ENCODE measurements at places on chromosomes 1 and 21.

GRCh38 chr1:63906047-63906704 is 132.4 kb downstream of the ROR1 start:
- no peak for DNase-seq

DNA sequence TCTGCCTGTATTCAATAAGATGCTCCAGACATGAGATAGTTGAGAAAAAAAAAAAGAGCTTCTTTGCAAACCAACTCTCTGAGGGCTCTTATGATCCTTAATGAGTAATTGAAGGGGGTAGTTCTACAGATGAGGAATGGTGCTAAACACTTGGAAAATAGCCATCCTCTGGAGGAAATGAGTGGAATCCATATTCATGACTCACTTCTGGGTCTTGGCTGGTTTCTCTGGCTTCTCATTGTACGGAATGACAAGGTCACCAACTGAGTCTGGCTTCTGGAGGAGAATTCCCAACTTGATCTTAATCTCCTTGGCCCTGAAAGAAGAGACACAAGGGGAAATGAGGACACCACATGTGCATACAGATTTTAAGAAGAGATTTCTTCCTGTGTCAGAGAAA is 34.7 kb downstream of the RGS5 start:
- DNase-seq = no peak

GRCh38 chr1:32612189-32612881 is 38.0 kb downstream of the ZBTB8OS start:
- peak; percentile 53 for DNase-seq

- no peak for DNase-seq
These were observed 45.2 kb downstream of the SDCCAG8 start for GRCh38 chr1:243301059-243301458.

- no peak for DNase-seq
These were observed 47.0 kb upstream of the RAP1GAP start for GRCh38 chr1:21716169-21716568.

DNA sequence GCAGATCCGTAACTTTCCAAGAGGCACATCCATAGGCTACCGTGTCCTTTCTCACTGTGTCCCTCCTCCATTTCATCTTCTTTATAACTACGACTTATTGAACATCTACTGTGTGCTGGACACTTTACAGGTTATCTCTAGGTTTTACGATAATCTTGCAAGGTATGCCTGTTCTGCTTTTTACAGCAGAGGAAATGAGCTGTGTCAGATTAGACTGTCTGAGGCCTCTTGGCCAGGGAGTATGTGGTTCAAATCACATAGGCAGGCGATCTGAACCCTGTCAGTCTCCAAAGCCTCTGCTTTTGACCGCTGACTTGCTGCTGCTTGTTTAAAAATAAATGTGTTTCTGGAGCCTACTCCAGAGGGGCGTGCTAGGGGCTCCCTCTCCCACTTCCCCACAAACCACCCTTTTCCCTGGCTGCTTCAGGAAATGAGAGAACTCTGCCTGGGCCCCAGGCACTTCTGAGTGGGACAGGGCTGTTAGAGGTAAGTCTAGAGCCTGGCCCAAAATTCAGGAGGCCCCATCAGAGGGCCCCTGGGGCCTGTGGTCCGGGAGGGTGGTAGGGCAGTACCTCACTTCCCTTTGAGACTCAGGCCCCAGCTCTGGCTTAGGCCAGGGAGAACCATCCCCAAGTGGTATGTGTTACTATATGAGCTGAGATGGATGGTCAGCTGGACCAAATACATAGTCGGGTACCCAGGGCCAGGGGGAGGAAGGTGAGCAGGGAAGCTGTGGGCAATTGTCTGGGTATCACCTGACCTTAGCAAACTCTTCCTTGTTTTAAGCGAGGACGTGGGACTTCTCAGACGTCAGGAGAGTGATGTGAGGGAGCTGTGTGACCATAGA is 4.4 kb downstream of the PSEN2 start:
- DNase-seq = no peak

- DNase-seq = no peak
These were observed 467.1 kb downstream of the LMO4 start for GRCh38 chr1:87795615-87796337.

DNA sequence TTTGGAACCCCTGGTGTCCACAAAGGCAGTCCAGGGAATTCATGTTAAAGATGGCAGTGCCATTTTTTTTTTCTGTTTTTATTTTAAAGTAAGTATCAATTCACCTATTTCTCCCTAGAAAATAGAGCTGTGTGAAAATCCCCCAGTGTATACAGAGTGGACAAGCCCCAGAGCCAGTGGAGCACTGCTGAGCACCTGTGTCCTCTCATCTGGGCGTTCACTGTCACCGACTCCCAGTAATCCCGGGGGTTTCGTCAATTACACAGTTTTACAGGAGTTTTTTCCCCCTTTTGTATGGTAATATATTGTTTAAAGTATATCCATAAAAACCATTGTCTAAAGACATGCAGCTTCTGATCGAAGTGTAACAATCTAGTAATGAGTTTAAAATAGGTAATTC is 175.8 kb downstream of the SDCCAG8 start:
- DNase-seq = no peak

DNA sequence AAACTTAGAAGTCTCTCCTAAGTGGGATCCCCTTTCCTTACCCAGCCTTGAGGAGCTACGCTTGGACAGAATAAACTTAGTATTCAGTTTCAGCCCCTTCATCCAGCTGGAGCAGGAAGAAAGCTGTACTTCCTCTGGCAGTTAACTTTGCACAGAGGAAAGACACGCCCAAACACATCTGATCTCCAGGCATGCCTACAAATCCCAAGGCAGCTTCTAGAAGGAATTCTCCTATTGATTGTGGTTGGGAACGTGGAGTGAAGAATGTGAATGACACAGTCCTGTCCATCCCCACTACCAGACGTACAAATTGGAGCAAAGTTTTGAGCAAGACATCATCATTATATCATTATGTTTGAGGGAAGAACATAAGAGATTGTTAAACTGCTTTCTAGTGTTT is 6.6 kb upstream of the AK4 start:
- no peak for DNase-seq

DNA sequence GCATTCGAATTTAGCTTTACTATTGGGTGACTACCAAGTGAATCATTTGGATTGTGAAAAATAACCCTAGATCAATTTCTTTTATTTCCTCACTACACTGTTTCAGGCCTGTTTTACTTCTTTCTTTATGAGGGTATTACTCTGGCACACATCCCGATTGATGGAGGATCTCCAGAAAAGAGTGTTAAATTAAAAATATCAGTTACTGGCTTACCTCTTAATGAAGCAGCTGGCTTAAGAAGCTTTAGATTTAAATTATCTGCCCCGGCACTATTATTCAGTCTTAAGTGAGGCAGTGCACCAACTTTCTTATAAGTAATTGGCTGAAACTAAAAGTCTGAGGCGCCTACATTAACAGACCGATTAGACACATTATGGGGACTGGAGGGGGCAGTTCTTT is 1097.4 kb downstream of the TTLL7 start:
- no peak for DNase-seq

GRCh38 chr1:67648582-67649326 is 36.2 kb upstream of the GADD45A start:
- no peak for DNase-seq

DNA sequence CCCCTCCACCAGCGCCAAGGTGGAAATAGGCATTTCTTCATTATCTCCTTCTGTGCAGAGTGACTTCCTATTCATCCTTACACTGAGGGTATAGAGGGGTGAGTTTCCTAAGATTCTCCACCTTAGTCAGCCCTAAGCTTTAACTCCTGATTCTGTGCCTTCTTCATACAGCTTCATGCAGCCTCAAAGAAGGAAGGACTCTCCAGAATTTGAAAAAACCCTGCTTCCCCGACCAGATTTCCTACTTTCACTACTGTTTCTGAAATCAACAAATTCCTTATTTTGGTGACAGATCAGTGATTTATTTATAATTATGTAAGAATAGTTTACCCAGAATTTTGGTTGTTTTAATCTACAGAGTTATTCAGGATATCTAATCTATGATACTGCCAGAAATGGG is 28.6 kb downstream of the GFI1 start:
- DNase-seq = no peak

- no peak for DNase-seq
These were observed at the start of gene ARTN for GRCh38 chr1:43933386-43934100. Gene ARTN, plus strand, starts transcription at chr1:43933801. Its CDS starts 1,856 bp downstream, at chr1:43935657.

GRCh38 chr1:231964961-231965360 is 338.4 kb downstream of the DISC1 start:
- DNase-seq = no peak

DNA sequence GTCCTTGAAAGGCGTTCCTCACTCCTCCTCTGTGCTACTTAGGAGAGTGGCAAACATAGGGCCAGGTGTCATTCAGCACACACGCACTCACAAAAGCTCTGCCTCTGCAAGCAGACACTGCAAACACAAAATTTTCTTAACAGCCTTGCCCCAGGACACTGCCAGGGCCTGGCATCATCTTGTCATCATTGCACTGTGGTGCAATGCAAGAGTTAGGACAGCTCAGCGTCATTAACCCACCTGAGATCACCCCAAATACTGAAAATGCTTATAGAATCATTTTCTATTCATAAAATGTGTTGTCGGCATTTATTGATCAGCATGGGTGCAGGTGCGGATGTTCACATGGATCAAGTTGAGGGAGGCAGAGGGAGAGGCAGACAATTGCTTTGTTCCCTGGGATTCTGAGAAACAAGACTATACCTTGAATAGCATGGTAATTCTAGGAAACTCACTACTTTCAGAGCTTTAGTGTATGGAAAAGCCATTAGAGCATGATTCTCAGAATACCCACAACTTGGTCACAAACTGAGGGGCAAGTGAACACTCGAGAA is 3.0 kb downstream of the ADAM30 start:
- DNase-seq = no peak

GRCh38 chr21:38507374-38507942 is 9.2 kb upstream of the ERG start:
- DNase-seq = no peak

DNA sequence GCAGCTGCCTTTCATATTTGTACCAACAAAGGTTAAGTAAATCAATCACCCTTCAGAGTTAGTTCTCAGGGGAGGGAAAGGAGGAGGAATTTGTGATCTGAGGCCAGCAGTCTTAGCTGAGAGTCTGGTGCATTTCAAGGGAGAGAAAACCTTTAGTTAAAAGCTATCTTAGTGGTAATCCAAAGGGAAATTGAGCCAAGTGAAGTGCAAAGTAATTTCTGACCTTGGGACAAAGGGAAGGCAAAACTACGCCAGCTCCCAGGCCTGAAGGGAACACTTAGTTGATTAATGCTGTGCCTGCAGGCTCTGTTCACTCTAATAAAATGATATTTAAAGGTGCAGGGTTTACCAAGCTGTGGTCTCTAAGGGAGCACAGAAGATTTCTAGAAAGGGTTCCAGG is 23.1 kb upstream of the FMOD start:
- no peak for DNase-seq

GRCh38 chr1:23198373-23198772 is 18.9 kb downstream of the HTR1D start:
- DNase-seq = no peak

GRCh38 chr1:36571106-36571505 is 88.4 kb upstream of the CSF3R start:
- DNase-seq = no peak

GRCh38 chr21:45505416-45506021 is 36.7 kb downstream of the SLC19A1 start:
- DNase-seq = no peak

DNA sequence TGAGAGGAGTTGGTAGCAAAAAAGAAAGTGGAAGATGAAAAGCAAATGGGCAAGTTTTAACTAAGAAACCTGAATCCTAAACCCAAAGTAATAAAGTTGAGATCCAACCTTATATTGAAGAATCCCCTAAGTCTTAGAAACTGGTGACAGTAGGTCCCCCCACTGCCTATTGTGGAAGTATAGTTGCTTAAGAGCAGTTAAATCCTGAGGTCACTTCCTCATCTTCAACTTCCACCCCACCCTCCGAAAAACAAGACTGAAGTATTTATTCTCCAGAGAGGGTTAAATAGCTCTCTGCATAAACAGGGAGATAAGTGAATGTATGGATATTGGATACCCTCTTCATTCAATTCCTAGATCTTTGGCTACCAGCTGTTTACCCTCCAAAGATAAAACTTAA is 3.3 kb upstream of the DSTYK start:
- no peak for DNase-seq

DNA sequence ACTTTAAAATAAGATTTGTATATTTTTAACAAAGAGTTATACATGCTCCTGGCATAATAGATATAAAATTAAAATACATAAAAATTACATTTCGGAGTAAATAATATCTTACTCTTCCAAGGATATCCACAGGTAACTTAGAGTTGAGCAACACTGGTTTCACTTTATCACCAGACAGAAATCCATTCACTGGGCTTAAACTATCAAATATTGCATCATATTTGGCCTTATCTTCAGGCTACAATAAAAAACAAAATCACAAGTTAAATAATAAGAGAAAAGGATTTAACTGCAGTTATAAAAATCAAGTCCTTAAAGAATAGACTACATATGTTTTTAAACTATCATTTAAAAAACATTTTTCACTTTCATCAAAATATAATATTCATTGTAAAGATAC is 55.5 kb downstream of the EPS15 start:
- no peak for DNase-seq

GRCh38 chr1:205918955-205919746 is 24.1 kb downstream of the SLC26A9 start:
- peak; percentile 75 for DNase-seq

DNA sequence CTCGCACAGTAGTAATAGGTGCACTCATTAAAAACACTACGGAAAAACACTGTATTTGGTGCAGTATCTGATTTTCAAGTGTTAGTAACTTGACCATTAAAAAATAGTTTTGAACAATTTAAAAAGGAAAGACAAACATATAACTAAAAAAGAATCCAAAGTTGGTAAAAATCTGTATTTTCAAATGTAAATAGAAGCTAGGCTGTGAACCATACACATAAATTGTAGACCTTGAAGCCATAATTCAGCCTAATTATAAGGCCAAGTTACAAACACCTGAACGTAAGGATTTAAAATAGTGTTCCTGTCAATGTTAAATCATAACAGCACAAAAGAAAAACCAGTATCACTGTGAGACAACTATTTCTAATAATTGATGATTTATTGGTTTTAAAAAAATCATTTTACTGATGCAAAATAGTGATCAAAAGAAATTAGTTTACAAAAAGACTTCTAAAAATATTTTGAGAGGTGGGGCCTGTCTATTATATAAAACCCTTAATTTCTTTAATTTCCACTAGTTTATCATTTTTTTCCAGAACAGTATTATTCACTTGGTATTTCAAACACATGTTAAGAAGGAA is 4.5 kb downstream of the IRF2BP2 start:
- no peak for DNase-seq

- DNase-seq = no peak
These were observed 1.1 kb downstream of the LPGAT1 start for GRCh38 chr1:211829343-211830054.

GRCh38 chr1:243924588-243925349 is 74.7 kb upstream of the AKT3 start:
- DNase-seq = no peak

DNA sequence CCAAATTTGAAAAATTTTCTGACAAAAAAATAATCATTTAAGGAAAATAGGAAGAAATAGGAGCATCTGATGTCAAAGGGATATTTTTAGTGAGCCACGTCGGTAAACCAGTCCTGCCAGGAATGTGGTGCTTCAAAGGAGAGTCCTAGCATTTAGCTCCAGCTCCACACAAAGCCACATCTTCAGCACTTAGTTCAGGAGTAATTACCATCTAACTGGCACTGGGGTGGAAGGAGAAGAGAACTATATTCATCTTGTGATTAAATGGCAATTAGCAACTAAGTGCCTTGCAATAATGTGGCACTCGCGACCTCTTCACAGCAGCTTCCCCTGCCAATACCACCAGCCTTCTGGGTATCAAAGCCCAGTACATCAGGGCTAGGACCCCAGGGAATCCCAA is 409.1 kb downstream of the SETD4 start:
- DNase-seq = no peak
